ENCODE measurements at places on chromosomes 4 and X.

GRCh38 chrX:73134741-73135140, 55.4 kb upstream of the PABPC1L2A start:
- no peak for DNase-seq

- no peak for DNase-seq
Measured at GRCh38 chr4:89119166-89119565, 7.8 kb downstream of the TIGD2 start.

DNA sequence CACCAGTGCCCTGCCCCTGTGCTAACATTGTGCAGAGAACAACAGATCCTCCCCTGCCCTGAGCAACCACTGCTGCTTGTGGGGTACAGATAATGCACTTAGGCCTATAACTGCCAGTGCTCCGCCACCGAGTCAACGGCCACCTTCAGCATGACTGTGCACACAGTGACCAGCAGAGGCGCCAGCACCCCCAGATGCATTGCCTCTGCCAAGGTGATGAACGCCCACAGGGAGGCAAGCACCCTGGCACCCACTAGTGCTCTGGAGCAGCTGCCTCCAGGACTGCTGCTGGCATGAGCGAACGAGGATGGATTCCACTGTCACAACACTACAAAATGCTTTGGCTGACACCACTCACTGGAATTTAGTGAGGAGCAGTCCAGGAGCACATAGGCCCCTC, 38.2 kb downstream of the SPIN2B start:
- no peak for DNase-seq

DNA sequence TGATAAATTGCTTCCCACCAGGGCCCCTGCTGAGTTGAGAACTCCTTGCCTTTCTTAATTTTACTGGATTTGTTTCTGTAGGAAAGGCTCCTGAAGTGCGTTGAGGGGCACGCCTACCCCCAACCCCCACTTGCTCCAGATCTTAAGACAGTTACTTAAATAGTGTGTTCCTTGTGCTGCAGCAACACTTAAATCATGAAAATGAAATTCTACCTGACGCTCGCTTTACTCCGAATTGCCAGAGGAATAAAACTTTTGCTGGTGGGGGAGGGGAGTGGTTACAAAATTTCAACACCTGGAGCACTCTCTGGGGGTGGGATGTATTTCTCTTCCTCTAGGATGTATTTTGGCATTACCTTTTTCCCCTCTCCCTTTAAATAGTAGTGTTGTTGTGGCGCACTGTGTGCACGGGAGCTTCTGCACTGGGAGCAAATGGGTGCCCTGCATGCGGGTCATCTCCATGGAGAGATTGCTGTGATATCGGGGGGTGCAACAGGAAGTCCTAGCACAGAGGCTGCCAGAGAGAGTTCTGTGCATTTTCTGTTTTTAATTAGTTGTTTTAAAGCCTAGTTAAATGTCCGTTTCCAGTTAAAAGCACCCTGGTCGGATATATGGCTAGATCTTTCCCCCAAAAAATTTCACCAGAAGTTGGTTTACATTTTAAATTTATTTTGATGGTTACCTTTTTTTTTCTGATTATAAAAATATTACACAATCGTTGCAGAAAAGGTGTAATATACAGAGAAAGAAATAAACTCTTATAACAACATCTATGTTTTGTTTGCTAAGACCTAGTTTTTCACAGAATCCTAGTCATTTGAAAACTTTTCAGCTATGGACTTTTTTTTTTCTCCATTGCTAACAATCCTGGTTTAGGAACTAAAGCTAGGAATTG, 207.7 kb downstream of the SOWAHB start:
- no peak for DNase-seq

- peak; percentile 57 for DNase-seq
Measured at GRCh38 chrX:39896951-39897740, 200.6 kb downstream of the BCOR start.

DNA sequence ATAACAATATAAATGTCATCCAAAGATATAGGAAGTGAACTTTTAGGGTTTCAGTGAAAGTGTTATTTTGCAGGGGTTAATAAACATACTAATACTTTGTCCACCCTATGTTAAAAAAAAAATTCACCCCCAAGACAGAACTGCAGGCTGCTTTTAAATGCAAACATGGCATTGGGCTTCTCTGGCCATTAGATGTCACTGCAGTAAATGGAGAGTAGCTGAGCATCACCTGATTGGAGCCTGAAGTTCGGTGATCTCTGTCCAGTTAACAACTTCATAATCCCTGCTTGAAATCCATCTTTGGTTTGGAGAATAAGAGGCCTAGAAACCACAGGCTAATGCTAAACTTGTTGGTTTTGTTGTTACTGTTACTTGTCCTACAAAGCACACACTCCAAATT, 18.7 kb downstream of the SLC25A43 start:
- DNase-seq: no peak

- DNase-seq: no peak
Measured at GRCh38 chr4:6582889-6583490, 8.0 kb downstream of the MAN2B2 start.

- no peak for DNase-seq
Measured at GRCh38 chr4:177023951-177024350, 231.2 kb upstream of the VEGFC start.

DNA sequence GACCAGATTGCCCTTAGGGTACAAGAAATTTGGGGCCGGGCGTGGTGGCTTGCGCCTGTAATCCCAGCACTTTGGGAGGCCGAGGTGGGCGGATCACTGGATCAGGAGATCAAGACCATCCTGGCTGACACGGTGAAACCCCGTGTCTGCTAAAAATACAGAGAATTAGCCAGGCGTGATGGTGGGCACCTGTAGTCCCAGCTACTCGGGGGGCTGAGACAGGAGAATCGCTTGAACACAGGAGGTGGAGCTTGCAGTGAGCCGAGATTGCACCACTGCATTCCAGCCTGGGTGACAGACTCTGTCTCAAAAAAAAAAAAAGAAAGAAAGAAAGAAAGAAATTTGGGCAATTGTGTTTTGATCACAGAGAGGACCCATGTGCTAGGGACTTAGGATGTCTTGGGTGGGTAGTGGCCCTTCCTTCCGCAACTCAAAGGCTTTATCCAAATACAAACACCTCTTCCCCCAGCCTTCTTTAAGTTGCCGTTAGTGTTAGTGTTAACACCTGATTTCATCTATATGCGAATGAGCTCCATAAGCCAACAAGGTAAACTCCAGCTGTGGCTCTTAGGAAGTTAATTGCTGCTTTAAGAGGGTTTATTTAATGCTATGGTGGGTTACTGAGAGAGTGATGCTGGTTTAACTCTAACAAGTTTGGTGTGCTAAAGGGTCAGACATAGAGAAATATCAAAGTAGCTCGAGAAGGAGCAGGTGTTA, 8.6 kb upstream of the CCDC110 start:
- DNase-seq: no peak

GRCh38 chr4:3789587-3789986, 23.4 kb downstream of the ADRA2C start:
- DNase-seq: no peak

- DNase-seq: no peak
Measured at GRCh38 chrX:1462596-1463251, 10.0 kb upstream of the ASMTL start.

DNA sequence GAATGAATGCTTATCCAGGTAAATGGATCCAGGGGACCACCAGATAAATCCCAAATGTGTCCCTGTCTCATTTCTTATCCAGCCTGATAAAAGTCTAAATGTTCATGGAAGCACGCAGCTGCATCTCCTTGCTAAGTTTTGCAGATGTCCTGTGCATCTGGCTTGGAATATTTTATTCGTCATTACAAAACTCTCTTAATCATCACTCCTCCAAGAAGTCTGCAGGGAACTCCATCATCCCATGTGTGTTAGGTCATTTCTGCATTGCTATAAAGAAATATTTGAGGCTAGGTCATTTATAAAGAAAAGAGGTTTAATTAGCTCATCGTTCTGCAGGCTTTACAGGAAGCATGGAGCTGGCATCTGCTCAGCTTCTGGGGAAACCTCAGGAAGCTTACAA, 297.2 kb downstream of the HS3ST1 start:
- DNase-seq: no peak

DNA sequence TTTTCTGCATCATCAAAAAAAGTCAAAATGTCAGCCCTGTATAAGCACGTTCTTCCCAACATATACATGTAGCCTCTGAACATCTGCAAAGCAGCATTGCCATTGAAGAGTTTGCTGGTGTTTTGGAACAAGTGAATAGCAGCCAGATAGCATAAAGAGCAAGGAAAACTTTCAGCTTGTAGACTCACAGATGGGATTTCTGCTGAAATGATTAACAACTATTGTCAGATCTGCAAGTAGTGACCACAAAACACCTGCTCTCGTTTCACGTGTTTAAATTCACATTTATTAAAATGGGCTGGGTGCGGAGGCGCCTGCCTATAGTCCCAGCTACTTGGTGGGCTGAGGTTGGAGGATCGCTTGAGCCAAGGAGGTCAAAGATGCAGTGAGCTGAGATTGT, 123.7 kb downstream of the SPRY1 start:
- no peak for DNase-seq

DNA sequence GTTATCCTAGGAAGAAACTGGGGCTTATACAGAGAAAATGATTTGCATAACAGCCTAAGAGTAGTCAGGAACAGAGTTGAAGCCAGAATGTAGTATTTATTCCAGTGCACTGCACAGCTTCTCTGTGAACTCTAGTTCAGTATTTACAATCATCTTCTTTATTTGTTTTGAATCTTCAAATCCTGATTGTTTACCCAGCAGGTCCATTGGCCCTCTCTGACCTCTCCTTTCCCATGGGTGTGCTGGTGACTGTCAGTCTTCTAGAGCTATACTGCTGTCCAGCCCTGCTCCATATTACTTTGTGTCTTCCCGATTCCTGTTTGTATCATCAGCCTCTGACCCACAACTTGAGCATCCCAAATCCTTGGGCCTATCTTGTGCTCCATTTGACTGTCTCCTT, 301.9 kb upstream of the HS3ST1 start:
- DNase-seq: no peak

GRCh38 chrX:19072372-19072771, 49.9 kb downstream of the ADGRG2 start:
- DNase-seq: no peak

GRCh38 chr4:152408514-152409327, 127.2 kb downstream of the FBXW7 start:
- DNase-seq: no peak

Measured in NT2/D1 (cell line).